Fibroblast of lung (primary cell): ENCODE measurements at places on chromosomes 2 and 18.

- no peak for DNase-seq
Observed at GRCh38 chr2:111654829-111655228, 229.2 kb downstream of the ANAPC1 start.

GRCh38 chr2:218367415-218368149, 10.9 kb downstream of the CATIP start:
- peak; percentile 78 for DNase-seq

GRCh38 chr2:147619808-147620207, 225.0 kb upstream of the ACVR2A start:
- DNase-seq, result no peak

DNA sequence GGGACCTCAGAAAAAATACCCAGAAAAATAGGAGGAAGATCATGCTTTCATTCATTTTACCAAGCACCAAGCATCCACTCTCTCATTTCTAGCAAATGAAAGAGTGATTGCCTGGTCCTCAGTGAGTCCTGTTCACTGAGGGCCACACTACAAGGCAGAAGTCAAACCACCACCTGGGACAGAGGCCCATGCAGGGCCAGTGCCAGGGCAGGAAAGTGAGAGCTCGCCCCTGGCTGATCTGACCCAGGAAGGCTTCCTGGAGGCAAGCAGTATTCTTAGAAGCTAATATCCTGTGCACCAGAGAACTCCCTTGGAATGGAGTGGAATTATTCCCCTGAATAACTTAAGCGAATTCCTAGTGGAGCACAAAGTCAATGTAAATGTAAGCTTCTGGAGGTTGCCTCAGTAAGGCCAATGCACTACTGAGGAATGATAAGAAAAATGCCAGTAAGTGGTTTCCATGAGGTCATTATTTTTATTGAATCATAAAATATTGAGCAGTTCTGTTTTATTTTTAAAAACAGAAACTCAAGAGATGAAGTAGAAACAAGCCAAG, 191.6 kb upstream of the ID2 start:
- no peak for DNase-seq
